ENCODE measurements at places on chromosomes 7 and 10.

- no peak for DNase-seq
Measured at GRCh38 chr7:1753564-1753867, 83.4 kb downstream of the ELFN1 start.

DNA sequence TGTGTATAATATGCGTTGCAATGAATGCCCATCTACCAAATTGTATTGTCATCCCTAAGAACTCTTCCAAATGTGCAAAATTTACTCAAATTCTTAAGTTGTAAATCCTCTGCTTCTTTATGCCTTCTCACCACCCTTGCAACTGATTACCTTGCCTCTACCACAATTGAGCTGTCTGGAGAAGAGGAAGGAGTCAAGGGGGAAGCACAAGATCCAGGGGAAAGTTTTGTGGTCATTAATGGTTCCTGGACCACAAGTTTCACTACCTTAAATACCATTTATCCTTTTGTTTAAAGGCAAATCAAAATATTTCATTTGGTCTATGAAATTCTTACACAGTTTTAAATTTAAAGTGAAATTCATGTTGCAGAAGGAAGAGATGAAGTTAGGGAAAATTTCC lies 16.7 kb downstream of the CRPPA start:
- no peak for DNase-seq

GRCh38 chr7:29008590-29008989 lies 50.5 kb upstream of the TRIL start:
- DNase-seq: no peak

DNA sequence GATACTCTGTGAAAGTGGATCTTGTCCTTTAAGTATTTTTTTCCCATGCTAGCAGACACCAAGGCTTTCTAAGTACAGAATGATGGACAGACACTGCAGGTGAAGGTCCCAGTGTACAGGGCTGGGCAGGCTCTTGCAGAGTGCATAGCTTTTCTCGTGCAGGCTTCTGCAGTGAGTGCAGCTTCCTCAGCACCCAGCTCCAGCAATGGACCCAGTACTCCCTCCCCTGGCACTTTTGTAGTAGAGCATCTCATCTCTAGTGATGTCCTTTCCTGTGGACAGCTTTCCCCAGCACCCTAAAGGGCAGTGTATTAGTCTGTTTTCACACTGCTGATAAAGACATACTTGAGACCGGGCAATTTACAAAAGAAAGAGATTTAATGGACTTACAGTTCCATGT lies 104.3 kb downstream of the CUL2 start:
- no peak for DNase-seq

- no peak for DNase-seq
Measured at GRCh38 chr7:120169996-120170783, 102.8 kb upstream of the KCND2 start.

DNA sequence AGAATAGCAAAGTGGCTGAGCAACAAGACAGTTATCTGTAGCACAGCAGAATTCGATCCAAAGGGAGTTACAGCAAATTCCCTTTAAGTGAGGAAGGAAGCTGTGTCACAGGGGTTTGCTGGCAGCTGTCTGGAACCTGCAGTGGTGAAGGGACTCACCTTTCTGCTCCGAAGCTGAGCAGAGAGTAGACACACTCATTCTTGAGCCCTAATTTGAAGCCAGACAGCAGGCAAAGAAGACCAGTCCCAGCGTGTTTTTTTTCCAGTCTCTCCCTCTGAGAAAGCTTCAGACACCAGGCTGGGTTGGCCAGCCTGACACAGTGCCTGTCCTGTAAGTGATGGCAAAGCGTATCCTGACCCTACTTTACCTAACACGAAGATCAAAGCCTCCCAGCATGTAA lies 210.7 kb downstream of the TRIL start:
- DNase-seq: no peak

DNA sequence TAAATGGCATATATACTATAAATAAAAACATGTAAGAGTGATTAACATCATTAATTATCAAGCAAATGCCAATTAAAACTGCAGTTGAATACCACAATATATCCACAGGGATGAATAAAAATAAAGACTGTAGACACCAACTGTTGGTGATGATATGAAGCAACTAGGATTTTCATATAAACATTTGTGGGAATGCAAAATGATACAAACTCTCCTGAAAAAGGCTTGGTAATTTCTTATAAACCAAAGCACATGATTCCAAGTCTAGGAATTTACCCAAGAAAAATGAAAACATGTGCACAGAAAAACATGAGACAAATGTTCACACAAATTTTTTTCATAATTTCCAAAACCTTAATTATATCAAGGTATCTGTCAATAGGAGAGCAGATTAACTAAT lies 448.1 kb downstream of the ETV1 start:
- no peak for DNase-seq

- DNase-seq: no peak
Measured at GRCh38 chr7:47795631-47796030, 152.6 kb downstream of the PKD1L1 start.

- DNase-seq: no peak
Measured at GRCh38 chr10:74683067-74683466, 143.3 kb upstream of the KAT6B start.

DNA sequence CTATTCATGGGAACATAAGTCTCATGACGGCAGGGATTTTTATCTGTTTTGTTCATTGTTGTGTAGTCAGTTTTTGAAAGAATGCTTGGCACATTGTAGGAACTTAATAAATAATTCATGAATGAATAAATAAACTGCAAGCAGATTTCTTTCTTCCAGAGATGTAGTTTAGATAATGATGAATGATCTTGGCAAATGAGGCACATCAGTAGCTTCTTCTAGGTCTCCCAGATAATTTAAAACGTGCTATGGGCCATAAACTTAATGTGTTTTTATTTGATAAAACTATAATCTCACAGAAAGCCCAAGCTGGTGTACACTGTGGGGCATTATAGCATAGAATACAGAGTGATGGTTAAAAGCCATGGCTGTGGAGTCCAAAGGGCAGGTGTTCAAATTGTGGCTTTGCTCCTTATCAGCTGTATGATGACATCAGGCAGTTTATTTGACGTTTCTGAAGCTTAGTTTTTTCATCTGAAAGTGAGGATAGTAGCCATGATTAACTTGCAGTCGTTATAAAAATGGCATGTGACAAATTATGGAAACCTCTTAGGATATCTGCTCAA lies 3.5 kb downstream of the MGAM start:
- no peak for DNase-seq

- no peak for DNase-seq
Measured at GRCh38 chr10:89426230-89426868, 12.0 kb downstream of the IFIT5 start.

- no peak for DNase-seq
Measured at GRCh38 chr10:43900571-43900970, 251.9 kb upstream of the ZNF32 start.

DNA sequence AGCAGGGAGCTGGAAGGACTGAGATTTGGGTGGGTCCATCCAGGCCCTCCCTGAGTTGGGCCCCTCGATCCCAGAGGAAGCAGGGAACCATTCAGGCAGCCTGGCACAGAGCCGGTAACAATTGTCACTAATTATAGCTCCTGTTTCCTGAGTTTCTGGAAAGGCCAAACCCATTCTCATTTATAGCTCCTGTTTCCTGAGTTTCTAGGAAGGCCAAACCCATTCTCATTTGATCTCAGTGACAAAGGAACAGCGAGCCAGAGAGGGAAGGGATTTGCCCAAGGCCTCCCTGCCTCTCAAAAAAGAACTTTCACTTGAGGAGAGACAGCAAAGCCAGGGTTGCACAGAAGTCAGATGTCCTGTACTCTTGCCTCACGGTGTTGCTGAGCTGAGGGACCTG lies 521.9 kb downstream of the TYW1 start:
- DNase-seq: no peak

GRCh38 chr10:1782841-1783240 lies 45.5 kb upstream of the ADARB2 start:
- no peak for DNase-seq

DNA sequence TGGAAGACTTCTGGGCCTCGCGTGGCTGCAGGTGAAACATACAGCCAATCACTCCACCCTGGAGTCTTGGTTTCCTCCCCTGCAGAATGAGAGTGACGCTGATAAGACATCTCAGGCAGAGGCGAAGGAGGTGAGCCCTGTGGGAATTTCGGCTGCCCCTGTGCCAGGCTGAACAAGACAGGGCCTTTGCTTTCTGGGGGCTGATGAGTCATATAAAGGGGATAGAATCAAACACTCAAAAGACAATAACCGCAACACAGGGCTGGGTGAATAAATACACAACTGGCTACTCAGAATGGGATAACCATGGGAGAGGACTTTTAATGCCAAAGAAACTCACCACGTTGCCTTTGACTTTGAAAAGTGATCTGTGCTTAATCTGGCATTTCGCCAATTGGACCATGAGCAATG lies 143.8 kb downstream of the KCNMA1 start:
- DNase-seq: no peak

- no peak for DNase-seq
Measured at GRCh38 chr7:157907091-157907490, 570.3 kb downstream of the DNAJB6 start.

DNA sequence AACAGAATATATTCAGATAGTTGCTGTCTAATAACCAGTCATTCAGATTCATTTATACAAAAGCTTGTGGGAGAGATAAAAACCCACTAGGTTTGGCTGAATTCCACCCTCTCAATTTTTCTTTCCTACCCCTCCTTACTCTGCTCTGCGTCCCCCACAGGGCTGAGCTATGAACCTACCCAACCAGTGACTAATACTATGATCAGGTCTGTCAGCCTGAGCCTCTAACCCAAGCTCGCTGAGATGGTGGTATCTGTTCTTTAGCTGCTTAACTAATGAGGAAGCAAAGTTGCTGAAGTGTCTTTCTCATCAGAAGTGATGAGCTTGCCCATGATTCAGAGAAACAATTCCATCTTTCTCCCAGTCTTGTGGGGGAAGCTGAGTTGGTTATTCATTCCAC lies 248.7 kb upstream of the GPR26 start:
- no peak for DNase-seq

- no peak for DNase-seq
Measured at GRCh38 chr7:44967571-44968446, 11.0 kb downstream of the MYO1G start.

DNA sequence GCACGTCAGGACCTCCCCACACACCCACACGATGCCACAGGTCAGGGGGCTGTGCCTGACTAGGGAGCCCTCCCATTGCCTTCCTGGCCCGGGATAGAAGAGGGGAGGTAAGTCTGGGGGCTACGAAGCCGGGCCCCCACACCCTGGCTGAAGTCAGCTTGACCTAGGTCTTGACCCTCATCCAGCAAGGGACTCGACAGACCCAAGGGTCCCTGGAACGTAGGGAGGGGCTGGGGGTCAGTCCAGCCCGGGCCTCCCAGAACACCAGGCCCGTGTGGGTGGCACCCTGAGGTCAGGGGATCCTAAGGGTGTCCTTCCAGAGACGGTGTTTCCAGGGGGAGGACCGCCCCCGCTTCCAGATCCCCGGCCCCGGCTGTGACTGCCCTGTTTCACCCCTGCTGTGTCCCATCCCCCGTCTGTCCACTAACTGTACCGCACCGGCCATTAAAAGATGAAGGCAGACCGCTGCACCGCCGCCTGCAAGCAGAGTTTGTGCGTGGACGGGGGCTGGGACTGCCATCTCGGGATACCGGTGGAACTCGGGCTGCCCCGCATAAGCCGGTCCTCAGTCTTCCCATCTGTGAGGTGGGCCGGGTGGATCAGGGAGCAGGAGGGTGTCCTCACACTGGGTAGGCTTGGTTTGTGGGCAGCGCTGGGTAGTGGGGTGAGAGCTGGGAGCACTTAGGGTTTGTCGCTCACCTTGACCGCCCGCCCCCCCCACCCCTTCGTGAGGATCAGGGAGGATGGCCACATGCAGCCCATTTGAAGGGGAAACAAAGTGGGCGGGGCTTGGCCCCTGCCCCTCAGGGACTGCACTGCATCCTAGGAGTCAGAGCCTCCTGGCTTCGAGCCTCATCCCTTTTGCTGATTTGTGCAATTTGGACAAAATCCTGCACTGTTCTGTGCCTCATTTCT lies 21.1 kb downstream of the SLC29A4 start:
- no peak for DNase-seq

DNA sequence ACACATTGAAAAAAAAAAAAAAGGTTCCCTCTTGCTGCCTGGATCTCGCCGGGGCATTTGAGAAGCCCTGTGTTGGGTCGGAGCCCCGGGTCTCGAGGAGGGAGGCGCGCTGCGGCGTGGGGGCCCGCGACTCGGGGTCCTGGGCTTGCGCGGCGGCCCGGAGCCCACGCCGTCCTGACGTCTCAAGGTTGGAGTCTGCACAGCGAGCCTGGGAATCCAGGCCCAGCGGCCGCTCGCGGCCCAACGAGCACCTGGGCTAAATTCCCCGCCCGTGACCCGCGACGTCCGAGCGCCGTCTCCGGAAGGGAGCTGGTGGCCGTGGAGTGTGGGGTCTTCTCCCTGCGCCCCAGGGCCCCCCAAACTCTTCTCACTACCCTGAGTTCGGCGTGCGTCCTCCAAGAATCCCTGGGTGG lies 1.4 kb upstream of the CTBP2 start:
- DNase-seq: no peak

DNA sequence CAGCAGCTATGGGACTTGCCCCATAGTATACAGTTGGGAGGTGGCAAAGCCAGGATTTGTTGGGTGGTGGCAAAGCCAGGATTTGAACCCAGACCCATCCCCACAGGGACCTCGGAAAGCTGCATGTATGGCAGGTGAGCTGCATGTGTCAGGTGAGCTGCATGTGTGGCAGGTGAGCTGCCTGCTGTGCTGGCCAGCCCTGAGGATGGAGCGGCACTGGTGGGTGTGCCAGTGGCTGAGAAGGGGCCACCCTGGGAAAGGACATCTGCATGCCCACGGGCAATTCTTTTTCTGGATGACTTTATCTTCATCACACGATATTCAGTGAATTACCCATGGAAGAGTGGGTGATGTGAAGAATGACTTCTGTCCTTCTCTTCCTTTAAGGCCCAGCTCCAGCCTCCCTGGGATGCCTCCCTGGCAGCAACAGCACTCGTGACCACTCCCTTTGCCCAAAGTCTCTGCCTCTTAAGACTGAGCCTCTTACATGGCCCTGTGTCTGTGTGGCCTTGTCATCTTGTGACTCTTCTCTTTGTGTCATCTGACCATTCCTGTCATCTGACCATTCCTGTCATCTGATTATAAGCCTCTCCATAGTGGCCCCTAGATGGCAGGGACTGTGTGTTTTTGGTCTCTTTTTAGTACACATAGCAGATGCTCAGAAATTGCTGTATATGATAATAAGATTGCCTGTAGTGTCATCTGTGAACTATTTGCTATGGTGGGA lies 25.0 kb downstream of the CLEC2L start:
- no peak for DNase-seq

DNA sequence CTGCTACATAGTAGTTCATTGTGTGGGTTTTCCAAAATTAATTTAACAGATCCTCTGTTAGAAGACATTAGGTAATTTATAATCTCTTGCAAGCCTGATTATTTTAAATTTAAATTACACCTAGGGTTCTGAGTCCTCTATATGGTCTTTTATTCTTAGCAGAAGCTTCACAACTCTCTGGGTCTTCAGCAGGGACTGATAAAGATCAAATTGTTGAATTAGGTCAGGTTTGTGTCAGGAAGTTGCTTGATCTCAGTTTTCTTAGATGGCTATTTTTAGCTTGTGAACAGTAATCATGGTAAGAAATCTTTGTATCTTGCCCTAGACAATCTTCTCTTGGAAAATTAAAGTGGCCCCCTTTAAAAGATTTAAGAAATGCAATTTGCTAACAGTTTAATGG lies 183.1 kb upstream of the HDAC9 start:
- DNase-seq: no peak

Data from activated T-cell treated with anti-CD3 and anti-CD28 coated beads, Interleukin-2, amount 50 U/mL, for 48 hours (primary cell).